ENCODE measurements at places on chromosomes 11 and 22.

DNA sequence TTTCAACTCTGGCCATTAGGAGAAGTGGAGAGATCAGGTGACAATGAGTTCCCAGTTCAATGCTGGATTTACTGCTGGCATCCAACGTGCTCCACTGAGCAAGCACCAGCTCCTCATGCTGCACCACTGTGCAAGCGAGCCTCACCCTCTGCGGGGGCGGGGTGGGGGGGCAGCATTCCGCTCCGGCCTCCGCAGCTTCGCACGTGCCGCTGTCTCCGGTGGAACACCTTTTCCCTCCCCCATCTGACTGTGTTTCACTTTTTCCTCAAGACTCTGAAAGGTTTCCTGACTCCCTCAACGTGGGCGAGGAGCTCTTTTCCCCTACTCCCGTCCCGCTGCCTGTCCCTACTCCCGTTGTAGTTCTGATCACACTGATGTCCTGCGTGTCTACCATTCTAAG, 835 bp upstream of the RHOD start:
- peaks cover 6% of the 10 kb centered on the region for H3K27me3 ChIP-seq
- no peak for DNase-seq
- peaks cover 10% of the 10 kb centered on the region for H3K4me1 ChIP-seq
- H3K4me3 ChIP-seq, result no peak overlapping the region

- no peak overlapping the region for H3K4me3 ChIP-seq
- DNase-seq, result no peak
These were observed 94.0 kb upstream of the FOLH1 start for GRCh38 chr11:49302360-49302759.

DNA sequence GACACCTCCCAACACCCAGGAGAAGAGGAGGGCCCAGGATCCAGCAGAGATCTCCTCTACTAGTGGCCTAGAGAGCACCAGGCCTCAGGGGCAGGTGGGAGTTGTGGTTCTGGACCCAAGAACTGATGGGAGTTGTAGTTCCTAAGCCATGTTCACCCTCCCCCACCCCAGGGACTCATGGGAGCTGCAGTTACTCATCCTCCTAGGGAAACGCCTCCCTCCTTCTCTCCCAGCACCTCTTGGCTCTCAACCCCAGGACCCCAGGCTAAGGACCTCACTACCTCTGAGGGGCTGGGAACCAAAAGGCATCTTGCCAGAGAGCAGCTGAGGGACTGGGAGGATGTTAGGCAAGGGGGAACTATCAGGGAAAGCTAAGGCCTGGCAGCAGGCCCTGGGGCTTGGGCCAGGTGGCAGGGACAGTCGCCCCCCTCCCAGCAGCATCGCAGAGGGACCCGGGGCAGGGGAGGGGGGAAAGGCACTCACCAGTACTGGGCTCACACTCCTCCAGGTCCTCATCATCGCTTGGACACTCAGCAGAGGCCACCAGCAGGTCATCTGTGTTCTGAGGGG, 28.9 kb downstream of the SLC22A12 start:
- no peak overlapping the region for H3K4me3 ChIP-seq
- no peak for DNase-seq
- peaks cover 3% of the 10 kb centered on the region for H3K4me1 ChIP-seq
- H3K27ac ChIP-seq, result no peak overlapping the region

GRCh38 chr11:84012171-84012826, 726.1 kb upstream of the CCDC90B start:
- H3K27me3 ChIP-seq, result no peaks in the 10 kb centered on the region
- H3K27ac ChIP-seq, result no peak overlapping the region
- no peaks in the 10 kb centered on the region for H3K4me1 ChIP-seq
- no peaks in the 10 kb centered on the region for H3K36me3 ChIP-seq

- H3K4me1 ChIP-seq, result no peaks in the 10 kb centered on the region
- no peak overlapping the region for H3K27ac ChIP-seq
- H3K27me3 ChIP-seq, result no peaks in the 10 kb centered on the region
- no peak for DNase-seq
These were observed 164.5 kb upstream of the POU2AF2 start for GRCh38 chr11:111081021-111081511.

GRCh38 chr11:70537576-70538571, 139.5 kb downstream of the CTTN start:
- H3K36me3 ChIP-seq, result no peaks in the 10 kb centered on the region
- no peaks in the 10 kb centered on the region for H3K27me3 ChIP-seq
- no peak for DNase-seq
- H3K4me3 ChIP-seq, result no peak overlapping the region
- H3K27ac ChIP-seq, result no peak overlapping the region

DNA sequence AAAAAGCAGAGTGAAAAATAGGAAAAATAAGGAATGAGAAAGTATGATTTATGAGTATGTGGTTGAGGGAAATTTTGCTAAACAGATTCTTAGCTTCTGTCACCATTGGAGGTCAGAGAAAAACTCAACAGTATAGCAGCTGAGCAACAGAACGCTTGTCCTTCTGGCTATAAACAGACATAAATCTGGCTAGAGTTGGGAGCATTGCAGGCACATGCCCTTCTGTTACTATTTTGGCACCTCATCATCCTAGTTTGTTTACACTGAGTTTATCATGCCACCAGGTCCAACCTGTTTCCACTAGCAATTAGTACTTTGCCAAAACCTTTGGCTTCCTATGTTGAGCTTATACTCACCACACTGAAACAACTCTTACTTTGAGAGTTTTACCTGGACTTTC, 6.9 kb downstream of the UBE4A start:
- H3K4me3 ChIP-seq, result no peak overlapping the region
- H3K36me3 ChIP-seq, result peaks cover 48% of the 10 kb centered on the region
- peak overlapping the region; percentile 17 for H3K27ac ChIP-seq
- H3K27me3 ChIP-seq, result no peaks in the 10 kb centered on the region
- no peak for DNase-seq

DNA sequence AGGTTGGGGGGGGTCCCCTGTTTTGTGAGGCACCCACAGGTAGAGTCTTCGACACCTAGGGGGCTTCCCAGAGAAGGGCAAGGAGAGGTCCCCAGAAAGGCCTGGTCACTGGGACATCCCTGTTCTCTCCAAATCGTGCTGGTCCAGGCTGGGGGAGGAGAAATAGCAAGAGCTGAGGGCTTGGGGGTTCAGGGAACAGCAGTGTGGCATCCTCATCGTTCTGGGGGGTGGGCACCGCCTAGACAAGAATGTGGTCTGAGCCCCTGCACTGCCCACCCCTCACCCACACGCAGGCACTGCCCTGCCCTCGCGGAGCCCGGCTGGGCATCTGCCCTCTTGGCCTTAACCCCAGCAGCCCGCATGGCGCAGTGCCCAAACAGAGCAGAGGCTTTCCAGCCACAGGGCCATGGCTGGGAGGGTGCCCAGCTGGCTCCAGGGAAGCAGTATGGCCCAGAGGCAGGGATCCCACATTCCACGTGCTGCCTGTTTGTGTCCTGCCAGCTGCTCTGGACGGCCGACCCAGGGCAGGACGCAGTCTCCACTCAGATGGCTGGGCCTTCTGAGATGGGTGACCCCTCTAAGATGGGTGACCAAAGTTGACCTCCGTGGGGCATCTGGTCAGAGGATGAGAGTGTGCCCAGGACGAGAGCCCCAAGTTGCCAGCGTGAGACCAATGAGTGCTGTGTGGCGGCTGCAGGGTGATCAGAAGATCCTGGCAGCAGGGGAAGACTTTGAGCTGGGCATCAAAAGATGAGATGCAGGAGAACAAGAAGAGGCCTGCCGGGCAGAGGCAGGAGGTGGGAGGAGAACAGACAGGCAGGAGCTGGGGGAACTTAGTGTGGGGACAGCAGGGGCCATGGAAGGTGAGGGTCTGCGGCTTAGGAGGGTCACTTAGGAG, 14.4 kb downstream of the SCARF2 start:
- no peak overlapping the region for H3K4me3 ChIP-seq
- H3K27ac ChIP-seq, result no peak overlapping the region
- DNase-seq, result no peak
- peaks cover 22% of the 10 kb centered on the region for H3K27me3 ChIP-seq
- H3K36me3 ChIP-seq, result no peaks in the 10 kb centered on the region

DNA sequence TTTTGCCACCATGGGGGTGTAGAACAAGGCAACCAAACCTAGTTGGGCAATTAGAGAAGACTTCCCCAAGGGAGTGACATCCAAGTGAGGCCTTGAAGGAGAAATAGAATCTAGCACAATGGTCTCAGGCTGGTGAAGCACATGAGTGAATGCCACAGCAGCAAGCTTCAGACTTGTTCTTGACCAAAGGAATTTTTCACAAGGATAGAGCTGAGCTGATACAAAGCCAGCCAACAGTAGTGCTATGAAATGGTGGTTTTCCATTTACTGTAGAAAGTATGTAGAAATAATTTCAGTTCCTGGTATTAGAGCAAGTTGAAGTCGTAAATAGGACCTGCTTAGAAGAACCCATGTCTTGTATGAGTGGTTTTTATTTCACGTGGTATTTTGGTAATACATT, 148.3 kb upstream of the RASSF10 start:
- H3K4me3 ChIP-seq, result no peak overlapping the region
- peaks cover 3% of the 10 kb centered on the region for H3K4me1 ChIP-seq
- no peak overlapping the region for H3K27ac ChIP-seq
- no peak for DNase-seq
- H3K36me3 ChIP-seq, result no peaks in the 10 kb centered on the region
- H3K27me3 ChIP-seq, result peaks cover 62% of the 10 kb centered on the region

DNA sequence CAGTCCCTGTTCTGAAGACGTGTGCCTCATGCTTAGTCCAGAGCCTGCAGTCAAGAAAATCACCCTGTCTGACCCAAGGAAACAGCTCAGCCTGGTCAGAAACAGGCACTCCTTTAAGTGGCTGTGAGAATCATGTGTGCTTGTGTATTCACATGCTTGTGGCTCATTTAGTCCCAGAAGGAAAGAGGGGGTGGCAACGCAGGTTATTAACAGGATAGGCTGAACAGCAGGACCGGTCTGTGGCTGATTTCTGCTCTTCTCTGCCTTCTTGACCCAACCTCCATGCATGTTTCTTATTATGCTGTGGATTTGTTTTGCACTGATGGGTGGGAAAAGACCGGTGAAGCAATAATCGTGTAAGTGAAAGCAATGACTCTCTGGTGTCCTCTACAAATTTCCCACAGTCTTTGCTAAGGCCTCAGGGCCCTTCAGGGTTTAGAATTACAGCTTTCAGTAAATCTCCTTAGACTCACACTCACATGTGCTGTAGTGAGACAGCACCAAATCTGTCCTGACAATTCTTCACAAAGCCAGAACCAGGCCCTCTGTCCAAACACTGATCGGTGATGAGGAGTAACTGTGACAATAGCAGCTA, 288.1 kb downstream of the ETS1 start:
- H3K27ac ChIP-seq, result peak overlapping the region; percentile 82
- H3K4me1 ChIP-seq, result peaks cover 84% of the 10 kb centered on the region
- no peaks in the 10 kb centered on the region for H3K27me3 ChIP-seq
- H3K36me3 ChIP-seq, result peaks cover 30% of the 10 kb centered on the region

Measured in activated CD8-positive, alpha-beta memory T cell treated with anti-CD3 and anti-CD28 coated beads, Interleukin-2, amount 10 ng/mL, durations not matched to agents 7 days and 5 days (primary cell).